ENCODE measurements at places on chromosomes 1 and 21.

- DNase-seq = no peak
These were observed 2.1 kb upstream of the TDRD5 start for GRCh38 chr1:179589509-179589908.

GRCh38 chr1:60575326-60575977 lies 501.9 kb upstream of the C1orf87 start:
- DNase-seq = no peak

DNA sequence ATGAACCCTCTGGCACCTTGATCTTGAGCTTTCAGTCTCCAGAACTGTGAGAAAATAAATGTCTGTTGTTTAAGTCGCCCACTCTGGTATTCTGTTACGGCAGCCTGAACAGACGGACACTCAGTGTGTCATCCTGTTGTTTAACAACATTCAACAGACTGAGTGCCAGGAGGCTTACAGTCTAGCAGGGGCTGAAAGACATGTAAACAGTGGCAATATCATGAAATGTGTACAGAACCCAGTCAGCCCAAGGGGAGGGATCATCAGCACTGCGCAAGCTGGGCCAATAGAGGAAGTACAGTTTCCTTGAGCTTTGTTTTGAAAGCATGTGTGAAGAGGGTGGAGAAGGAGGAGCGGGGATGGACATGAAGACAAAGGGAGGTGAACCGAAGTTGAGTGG lies 13.6 kb downstream of the DIP2A start:
- DNase-seq = no peak

- no peak for DNase-seq
These were observed 33.5 kb downstream of the IQGAP3 start for GRCh38 chr1:156538711-156539440.

DNA sequence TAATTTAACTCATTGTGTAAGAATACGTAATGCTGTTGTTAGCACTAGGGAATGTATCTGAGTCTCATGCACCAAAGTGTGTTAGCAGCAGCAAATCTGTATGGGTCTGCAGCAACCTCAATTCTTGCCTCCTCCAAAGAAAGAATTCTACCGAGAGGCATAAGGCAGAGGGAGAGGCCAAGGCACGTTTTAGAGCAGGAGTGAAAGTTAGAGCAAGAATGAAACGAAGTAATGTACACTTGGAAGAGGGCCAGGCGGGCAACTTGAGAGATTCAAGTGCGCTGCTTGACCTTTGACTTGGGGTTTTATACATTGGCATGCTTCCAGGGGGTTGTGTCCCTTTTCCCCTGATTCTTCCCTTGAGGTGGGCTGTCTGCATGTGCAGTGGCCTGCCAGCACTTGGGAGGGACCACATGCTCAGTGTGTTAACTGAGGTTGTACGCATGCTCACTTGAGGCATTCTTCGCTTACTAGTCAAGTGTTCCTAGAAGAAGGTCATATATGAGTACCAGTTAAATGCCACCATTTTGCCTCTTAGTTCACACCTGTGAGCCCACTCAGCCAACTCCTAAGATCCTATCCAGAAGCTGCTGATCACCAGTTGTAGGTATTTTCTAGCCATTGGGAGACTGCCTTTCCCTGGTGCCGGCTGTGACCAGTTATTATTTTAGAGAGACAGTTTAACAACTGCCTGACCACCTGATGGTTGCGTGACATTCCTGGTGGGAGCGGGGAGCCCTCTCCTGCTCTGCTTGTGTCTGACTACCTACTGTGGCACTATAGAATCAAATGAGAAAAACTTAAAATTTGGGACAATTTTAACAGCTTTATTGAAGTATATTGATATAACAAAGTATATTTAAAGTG lies 2.7 kb upstream of the CNN3 start:
- no peak for DNase-seq

DNA sequence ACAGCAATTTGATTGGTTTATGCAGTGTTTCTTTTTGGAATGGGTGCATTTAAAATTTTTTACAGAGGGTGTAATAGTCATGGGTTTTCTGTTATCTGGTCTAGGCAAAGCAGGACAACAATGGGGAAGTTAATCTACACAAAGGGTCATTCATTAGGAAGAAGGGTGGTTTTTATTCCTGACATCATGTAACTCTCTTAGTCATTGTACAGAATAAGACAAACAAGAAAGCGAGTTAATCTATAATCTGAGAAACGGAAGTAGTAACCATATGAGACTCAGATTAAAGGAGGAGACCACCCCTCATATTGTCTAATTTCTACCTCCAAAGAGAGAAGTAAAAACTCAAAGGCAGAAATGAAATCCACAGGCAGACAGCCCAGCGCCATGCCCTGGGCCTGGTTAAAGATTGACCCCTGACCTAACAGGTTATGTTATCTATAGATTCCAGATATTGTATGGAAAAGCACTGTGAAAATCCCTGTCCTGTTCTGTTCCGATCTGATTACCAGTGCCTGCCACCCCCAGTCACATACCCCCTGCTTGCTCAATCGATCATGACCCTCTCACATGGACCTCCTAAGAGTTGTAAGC lies 10.5 kb upstream of the IFI6 start:
- no peak for DNase-seq

DNA sequence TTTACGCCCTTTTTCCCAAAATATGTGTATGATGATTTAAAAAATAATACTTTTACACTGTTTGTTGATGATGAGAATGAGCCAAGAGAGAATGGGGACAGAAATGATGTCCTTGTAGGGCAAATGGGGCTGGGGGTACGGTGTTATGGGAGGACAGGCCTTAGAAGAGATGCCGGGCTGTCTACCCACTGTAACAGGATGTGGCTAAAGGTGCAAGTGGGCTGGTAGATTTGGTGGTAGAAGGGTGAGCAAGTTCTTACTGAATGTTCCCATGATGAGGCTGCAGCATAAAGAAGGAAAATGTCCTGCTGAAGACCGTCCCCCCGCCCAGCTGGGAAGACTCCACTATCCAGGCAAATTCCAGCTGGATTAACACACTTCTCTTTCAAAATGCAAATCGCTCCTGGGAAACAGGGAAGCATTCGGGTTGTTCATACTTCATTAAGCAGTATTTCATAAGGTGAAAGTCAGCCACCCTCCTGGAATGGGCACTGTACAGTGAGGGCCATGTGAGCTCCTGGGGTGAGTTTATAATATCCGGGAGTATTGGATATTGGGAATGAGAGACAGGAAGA lies 14.0 kb downstream of the GPA33 start:
- no peak for DNase-seq

- peak; percentile 81 for DNase-seq
These were observed 45.3 kb upstream of the ARHGEF10L start for GRCh38 chr1:17494114-17494729.

DNA sequence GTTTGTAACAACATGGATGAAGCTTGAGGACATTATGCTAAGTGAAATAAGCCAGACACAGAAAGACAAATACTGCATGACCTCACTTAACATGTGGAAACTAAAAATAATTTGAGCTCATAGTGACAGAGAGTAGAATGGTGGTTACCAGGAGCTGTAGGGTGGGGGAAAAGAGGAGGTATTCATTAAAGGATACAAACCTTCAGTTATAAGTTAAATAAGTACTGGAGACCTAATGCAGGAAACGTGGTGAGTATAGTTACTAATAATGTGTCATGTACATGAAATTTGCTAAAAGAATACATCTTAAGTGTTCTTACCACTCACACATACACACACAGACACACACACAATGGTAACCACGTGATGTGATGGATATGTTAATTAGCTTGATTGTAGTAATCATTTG lies 86.7 kb downstream of the NGF start:
- DNase-seq = no peak
